Activated CD4-positive, alpha-beta T cell treated with anti-CD3 and anti-CD28 coated beads for 36 hours (primary cell): ENCODE measurements at places on chromosomes 7 and 10.

GRCh38 chr7:45944058-45944457 lies 23.0 kb upstream of the IGFBP3 start:
- no peak for DNase-seq

GRCh38 chr7:80018941-80019808 lies 115.5 kb upstream of the GNAI1 start:
- DNase-seq = peak; percentile 64

- DNase-seq = peak; percentile 28
Measured at GRCh38 chr10:45373576-45374349, at the start of gene ALOX5. Gene ALOX5 (plus strand): TSS chr10:45374216. CDS start chr10:45374280, 64 bp downstream.

GRCh38 chr7:47336472-47337425 lies 245.2 kb downstream of the TNS3 start:
- no peak for DNase-seq

- no peak for DNase-seq
Measured at GRCh38 chr7:155862123-155862892, 50.0 kb upstream of the SHH start.

- no peak for DNase-seq
Measured at GRCh38 chr10:11387044-11387443, 224.4 kb downstream of the USP6NL start.

DNA sequence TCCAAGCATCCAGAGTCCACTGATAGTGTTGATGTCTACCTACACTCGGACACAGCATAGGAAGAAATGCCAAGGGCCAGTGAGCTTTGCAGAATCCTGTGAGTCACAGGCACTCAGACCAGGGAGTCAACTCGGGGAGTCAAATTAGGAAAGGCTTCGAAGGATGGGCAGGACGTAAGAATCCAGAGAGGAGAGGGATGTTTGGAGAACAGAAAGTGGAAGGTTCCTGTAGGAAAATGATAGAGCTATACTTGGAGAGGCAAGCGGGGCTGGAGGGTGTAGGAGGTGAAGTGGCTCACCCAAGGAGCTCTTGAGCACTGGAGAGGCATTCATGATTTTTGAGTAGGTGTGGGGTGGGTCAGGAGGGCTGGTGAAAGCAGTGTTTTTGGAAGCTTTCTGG lies 3.0 kb downstream of the ZYX start:
- DNase-seq = no peak

DNA sequence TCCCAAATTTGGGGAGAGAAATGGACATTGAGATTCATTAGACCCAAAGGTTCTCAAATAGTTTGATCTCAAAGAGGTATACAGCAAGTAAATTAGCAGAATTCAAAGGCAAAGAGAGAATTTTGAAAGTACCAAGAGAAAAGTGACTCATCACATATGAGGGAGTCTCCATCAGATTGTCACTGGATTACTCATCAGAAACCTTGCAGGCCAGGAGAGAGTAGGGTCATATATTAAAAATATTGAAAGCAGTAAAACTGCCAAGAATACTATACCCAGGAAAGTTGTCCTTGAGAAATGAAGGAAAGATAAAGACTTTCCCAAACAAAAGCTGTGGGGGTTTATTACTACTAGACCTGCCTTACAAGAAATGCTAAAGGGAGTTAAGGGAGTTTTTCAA lies 140.6 kb downstream of the TMEM168 start:
- no peak for DNase-seq

DNA sequence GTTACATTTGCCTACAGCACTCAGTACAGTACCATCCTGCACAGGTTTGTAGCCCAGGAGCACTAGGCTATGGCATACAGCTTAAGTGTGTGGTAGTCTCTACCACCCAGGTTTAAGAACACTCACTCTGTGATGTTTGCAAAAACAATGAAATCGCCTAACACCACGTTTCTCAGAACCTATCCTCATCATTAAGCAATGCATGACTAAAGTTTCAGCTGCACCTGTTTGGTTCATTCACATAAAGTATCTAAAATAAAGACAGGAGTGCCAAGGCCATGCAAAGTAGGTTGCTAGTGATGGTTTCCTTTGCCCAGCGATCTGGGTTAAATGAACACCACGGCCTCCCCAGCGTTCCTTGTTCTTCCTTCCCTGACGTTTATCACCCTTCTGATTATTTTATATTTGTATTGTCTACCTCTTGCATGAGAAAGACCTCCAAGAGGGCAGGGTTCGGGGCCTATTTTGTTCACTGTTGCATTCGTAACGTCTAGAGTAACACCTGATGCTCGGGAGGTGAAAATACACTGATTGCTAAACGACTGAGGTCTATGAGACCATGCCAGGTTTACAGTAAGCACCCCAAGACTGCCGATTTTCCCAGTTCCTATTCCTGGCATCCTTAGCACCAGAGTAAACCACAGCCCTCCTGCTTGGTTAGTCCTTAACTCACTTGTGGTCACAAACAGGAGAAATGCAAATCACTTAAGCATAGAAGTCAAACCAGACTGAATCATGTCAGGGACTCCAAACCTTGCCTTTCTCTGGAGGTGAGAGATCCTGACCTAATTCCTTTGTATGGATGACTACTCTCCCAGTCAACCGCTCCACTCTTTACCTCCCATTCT lies 204.1 kb upstream of the NFE2L3 start:
- no peak for DNase-seq

- DNase-seq = no peak
Measured at GRCh38 chr10:95661818-95662217, 5.3 kb upstream of the ALDH18A1 start.

DNA sequence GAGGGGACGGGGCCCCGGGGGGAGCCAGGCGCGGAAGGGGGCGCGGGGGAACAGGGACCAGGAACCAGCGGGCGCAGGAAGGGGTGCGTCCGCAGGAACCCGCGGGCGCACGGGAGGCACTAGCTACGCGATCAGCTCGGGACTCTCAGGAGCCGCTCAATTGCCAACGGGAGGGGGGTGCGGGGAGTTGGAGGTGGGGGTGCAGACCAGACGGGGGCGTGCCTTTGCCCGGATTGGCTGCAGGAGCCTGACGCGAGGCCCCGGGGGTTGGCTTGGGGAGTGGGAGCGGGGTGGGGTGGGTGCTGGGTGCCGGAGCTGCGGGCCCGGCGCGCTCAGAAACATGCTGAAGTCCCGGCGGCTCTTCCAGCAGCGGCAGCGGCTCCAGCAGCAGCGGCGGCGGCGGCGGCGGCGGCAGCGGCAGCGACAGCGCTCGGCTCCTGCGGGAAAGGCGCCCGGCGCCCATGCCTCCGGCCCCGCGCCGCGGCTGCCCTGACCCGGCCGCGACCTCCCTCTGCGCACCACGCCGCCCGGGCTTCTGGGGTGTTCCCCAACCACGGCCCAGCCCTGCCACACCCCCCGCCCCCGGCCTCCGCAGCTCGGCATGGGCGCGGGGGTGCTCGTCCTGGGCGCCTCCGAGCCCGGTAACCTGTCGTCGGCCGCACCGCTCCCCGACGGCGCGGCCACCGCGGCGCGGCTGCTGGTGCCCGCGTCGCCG lies at the start of gene ADRB1:
TSS of gene ADRB1 (plus strand) at position 335 of the 715 bp plus-strand sequence. CDS start at position 602, 267 bp downstream.
- peak; percentile 60 for DNase-seq

GRCh38 chr10:124308056-124308645 lies 110.6 kb downstream of the OAT start:
- DNase-seq = no peak

DNA sequence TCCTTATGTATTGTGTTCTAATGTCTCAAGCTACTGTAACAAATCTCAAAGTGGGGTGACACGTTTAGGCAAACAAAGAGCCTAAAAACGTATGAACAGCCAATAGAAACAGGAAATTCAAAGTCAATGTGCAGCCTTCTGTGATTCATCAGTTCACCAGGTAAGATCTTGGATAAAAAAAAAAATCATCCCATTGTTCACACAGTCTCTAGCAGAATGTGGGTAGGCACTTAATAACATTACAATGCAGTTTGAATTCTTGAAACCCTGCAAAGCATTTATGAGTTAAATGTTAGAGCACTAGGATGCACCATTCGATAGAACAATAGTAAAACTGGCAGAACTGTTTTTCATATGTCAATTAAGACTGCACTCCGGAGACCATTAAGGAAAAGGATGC lies 88.2 kb upstream of the HDAC9 start:
- DNase-seq = no peak

GRCh38 chr10:119344381-119344780 lies 137.0 kb downstream of the GRK5 start:
- no peak for DNase-seq
